CD4-positive, alpha-beta T cell treated with Interleukin-12 subunit alpha and Interleukin-12 subunit beta, for 1 hour (primary cell): ENCODE measurements at places on chromosomes 3 and 15.

DNA sequence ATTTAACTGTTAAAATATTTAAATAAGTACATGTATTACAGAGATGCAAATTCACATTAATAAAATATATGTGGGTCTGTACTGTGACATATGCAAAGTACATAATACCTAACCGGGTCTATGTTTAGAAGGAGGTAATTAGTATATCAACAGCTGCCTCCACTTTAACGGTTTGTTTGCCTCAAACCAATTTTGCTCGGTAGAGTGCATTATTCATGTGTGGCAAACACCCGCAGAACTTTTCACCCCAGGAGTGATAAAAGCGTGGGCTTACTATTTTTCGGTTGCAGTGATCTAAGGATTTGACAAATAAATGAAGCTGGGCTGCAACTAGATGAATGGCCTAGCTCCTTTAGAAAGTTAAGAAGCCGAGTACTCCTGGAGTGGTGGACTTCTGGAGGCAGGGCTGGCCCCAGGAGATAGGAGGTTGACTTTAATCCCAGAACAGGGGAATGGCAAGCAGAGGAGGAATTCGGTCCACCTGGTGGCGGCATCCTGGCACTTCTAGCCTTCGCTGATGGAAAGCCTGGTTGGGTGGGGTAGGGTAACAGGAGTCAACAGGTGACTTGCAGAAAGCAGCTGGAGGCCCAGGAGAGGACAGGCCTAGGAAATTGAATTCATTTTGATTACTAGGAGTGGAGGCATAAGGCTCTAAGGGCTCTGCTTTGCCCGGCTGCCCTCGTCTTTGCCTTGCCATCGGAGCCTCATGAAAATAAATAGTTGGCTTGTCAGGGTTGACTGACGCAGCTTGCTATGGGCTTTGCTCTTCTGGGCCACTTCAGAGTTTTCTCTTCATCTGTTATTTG lies 2.4 kb downstream of the SLCO3A1 start:
- no peak for DNase-seq

DNA sequence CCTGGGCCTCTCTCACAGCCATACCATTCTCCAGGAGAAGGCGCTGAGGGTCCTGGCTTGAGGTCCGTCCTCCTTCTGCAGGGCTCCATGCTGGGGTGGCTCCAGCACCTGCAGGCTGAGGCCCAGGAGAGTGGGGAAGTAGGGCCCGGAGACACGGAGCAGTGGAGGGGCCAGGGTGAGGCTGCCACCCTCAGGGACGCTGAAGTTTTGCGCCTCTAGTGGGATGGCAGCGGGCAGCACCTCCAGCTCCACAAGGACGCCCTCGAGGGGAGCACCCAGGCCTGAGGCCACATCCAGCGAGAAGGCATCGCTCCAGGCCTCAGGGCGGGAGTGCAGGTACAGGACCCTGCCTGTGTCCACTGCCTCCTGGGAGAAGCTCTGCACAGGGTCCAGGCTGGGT lies 27.5 kb downstream of the CSPG4 start:
- DNase-seq, result no peak

DNA sequence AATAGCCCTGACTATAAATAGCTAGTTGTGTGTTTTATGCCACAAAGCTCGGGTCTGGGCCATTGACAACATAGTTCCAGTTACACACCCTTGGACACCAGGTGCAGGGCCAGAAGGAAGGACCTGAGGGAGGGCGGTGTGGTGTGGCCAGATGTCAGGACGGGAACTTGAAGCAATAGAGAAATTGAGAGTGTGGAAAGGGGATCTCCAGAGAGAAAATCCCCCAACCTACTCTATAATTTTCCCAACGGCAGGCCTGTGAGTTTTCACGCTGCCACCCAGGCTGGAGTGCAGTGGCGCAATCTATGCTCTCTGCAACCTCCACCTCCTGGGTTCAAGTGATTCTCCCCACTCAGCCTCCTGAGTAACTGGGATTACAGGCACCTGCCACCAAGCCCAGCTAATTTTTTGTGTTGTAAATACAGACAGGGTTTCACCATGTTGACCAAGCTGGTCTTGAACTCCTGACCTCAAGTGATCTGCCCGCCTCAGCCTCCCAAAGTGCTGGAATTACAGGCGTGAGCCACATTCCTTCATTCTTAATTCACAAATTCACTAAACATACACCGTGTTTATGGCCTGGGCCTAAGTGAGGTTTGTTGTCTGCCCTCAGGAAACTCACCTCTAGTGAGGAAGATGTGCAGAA lies 70.8 kb upstream of the KLF13 start:
- no peak for DNase-seq

GRCh38 chr15:63715818-63716217 lies 117.9 kb downstream of the HERC1 start:
- DNase-seq, result no peak

- DNase-seq, result peak; percentile 15
Observed at GRCh38 chr3:16374047-16374934, 109.3 kb downstream of the OXNAD1 start.

- no peak for DNase-seq
Observed at GRCh38 chr15:73378089-73378488, 9.3 kb upstream of the HCN4 start.
